ENCODE measurements at places on chromosomes 4 and X. TPM values are rescaled to one million over a fixed set of nuclear protein-coding genes. Genes with fewer than 3 reads are reported as not detected.

Gene CXCL5
- total RNA-seq: 17.5 TPM

Gene REPS2
- total RNA-seq: 2.8 TPM

Gene YIPF7
- not detected for total RNA-seq

GRCh38 chrX:71106427-71106826 is at the start of gene CXorf65:
TSS of gene CXorf65 (minus strand) at chrX:71106740. CDS start at chrX:71106556, 184 bp downstream.
- DNase-seq: no peak

DNA sequence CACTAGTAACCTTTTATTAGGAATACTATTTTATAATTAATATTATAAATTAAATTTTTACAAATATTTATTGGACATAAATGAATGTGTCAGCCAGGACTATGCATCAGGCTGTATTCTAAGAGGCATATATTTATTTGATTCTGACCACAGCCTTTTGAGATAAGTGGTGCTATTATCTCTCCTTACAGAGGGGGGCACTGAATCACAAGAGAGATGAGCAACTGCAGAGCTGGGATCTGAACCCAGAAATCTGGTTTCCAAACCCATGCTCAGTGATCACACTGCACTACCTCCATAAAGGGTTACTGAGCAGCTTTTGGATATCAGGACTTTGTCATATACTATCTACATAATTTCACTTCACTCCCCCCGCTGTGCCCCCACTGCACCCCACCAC is 322.0 kb downstream of the TMA16 start:
- DNase-seq: no peak

DNA sequence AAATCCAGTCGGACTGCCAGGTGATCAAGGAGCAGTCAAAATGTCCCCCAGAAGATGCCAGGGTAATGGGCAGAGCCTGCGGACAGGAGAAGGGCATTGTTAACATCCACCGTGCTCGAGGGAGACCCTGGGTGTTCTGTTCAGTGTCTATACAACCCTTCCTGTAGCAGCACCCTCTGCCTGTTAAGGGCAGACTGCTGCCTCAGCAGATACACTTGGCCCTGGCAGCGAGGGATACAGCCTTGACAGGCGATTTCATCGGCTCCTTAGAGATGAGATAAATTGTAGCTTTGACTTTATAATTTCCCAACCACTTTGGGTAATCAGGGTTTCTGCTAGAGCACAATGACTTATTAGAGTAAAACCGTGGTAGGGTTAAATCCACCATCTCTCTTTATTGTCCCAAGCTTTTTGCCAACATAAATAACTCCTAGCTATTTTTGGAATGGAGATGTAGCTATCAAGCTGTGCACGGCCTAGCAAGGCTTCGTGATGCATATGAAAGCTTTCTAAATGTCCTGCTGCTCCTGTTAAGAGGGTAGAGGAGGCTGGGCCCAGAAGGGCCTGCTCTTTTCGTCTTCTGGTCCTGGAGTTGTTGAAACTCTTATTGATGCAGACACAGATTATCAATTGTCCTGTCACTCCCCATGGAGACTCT is 195.9 kb downstream of the CPEB2 start:
- DNase-seq: no peak

- DNase-seq: no peak
Observed at GRCh38 chr4:87209696-87210095, 10.7 kb downstream of the KLHL8 start.

GRCh38 chrX:20053537-20053936 is 62.7 kb upstream of the BCLAF3 start:
- no peak for DNase-seq

DNA sequence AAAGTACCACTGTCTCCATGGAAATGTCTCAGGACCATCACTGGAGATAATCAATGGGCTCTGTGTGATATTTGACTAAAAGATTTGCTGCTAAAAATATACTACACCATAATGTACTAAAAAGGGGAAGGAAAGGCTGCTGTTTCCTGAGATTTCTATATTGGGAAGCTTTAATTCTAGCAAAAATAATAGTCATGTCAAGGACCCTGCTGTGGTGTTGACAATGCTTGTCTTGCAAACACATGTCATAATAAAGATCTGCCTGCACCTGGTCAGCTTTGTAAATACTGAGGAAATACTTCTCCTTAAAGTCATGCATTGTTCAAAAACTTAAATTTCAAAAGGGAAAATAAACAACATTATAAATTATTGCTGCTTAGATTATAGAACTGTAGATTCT is 417.9 kb downstream of the GPM6A start:
- no peak for DNase-seq

DNA sequence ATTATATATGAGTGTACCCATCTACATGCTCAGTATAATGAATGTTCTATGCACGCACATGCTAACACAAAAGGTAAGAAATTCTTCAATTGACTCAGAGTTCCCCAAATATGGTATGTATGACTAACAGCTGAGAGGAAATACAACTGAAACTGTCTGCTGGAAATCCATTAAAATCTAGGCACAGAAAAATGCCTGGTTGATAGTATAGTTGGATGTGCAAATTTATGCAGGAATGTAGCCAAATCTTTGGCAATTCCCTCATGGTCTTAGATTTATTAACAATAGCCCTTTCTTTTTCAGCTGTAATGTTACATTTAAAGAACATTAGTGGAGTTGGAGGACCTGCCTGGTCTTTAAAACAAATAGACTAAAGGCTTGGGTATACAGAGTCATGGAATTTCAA is 5.5 kb downstream of the CAMK2D start:
- peak; percentile 47 for DNase-seq

GRCh38 chrX:143270317-143270716 is 244.6 kb downstream of the SPANXN4 start:
- no peak for DNase-seq

GRCh38 chr4:123446865-123447474 is 50.4 kb downstream of the SPRY1 start:
- DNase-seq: no peak

Gene FMR1NB
- total RNA-seq: not detected

- no peak for DNase-seq
Observed at GRCh38 chrX:71052721-71053120, 15.4 kb downstream of the SNX12 start.

- peak; percentile 42 for DNase-seq
Observed at GRCh38 chr4:54439831-54440243, 210.7 kb downstream of the PDGFRA start.

DNA sequence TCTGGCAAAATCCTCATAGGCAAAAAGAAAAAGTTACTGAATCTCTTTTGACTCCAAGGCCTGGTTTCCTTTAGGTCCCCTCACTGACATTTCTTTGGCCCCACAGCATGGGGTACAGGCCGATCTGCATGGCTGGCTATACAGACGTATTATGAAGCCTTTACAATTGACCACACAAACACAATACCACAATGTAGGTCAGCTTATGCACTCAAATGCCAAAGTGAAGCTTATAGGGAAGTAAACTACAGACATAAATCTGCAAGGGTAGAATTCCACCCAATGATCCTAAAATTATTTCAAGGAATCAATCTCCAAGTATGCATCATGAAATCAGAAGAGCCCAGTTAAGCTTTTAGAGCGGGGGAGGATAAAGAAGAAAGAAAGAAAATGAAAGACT is 20.7 kb downstream of the STX18 start:
- DNase-seq: no peak

DNA sequence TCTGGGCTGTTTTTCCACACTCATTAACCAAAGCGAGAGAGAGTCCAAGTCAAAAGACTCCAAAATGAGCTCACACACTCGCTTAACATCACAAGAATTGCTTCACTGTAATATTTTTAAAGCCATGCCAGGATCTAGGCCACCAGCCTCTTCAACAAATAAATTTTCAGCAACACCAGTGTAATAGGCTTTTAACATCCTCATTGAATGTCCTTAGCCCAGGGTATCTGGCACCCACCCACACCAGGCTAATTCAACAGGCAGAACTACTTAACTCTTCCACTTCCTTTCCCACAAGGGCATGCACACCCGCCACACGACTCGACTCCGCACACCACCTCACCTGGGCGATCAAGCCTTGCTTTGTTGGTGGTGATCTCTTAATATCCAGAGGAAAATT is 34.2 kb downstream of the FAT1 start:
- DNase-seq: no peak

DNA sequence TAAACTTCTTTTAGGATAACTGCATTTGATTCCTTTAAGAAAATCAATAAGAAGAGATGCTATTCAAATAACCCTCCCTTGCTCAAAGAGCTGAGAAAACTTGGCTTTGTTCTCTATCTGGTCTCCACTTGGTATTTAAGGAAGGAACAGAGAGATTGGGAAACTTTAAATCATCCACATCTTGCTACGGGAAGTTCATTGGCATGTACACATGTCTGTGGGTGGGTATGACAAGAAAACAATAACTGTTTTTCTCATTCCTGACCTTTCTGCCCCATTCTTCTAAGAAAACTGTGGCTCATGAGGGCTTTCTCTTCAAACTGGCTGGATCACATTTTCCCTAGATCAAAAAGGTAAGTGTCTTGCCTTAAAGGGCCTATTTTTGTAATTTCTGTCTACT is 6.0 kb downstream of the SEL1L3 start:
- DNase-seq: no peak

DNA sequence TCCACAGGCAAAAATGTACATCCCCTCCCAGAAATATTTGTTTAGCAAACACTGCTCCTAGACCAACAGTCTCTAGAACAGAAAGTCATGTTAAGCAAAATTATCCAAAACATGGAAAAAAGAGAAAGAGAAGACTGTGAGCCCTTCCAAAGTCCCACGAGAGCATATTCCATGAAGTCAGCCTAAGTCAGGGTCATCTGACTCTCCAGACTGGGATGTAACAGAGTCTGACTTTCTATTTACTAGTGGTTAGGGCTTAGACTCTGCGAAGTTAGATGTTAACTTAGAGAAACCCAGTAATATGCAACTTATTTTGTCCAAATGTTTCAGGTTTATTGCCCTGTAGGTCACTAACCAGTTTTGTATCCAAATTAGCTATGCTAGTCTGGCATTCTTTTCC is 102.3 kb downstream of the MID1 start:
- DNase-seq: no peak

DNA sequence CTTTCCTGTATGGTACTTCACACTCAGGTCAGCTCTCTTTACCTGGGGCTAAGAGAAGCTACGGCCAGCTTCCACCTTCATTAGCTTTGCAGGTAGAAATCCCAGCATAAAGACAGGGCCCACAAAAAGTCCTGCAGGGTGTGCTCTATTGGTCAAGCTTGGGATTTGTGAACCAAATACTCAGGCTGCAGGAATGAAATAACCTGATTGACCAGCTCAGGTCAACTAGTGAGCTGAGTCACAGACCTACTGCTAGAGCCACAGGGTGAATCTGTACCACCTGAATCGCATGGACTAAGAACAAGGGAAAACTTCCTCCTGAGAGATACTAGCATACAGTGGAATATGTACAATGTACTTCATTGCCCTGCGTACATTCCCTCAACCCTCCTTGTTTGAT is 172.2 kb downstream of the HHIP start:
- no peak for DNase-seq

DNA sequence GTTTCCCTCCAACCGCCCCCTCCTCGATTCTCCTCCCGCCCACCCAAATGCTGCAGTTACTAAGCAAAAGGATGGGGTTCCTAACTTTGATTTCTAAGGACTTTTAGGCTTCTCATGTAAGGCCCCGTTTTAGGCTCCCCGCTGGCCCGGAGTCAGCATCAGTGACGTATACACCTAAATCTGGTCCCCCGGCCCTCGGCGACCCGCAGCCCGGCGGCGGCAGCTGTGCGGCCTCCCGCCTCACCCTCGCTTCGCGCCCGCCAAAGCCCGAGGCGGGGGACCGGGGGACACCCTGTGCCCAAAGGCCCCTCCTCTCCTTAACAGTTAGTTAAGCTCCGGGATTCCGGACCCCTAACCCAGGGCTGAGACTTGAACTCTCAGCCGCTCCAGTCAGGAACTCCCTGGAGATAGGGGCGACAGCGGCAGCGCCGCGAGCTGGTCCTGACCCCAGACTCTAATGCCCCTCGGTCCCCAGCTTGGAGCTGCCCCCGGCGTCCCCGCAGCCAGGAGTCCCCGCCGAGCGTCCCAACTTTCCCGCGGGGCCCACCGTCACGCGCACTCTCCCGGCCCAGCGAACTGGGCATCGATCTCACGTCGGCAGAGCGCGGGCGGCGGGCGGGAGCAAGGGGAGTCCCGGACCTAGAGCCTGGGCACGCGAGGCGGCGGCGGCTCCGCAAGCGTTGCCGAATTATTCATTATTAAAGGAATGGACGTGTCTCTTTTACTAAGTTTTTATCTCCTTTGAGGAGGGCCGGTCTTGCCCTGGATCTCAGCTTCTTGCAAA is 1.5 kb upstream of the NR3C2 start:
- DNase-seq: no peak

- no peak for DNase-seq
Observed at GRCh38 chr4:32429151-32429550, 1709.0 kb downstream of the PCDH7 start.

GRCh38 chr4:163274861-163275260 is 57.5 kb downstream of the NPY1R start:
- no peak for DNase-seq

DNA sequence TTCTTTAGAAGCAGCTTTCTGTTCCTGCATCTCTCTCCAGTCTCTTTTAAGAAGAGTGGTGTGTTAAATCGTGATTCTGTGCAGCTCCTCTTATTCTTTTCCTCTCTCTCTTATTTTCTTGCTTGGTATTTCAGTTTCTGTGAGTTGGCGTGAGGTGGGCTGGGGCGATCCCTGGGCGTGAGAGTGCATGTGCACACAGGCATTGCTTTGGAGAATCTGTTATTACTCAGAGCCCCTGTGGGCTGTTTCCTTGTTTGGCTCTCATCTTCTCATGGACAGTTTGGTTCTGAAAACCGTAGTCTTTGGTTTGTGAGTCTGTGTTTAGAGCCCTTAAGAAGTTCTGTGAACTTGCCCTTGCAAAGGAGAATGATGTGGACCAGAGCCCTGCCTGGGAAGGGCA is 97.2 kb upstream of the CLNK start:
- DNase-seq: no peak

- DNase-seq: no peak
Observed at GRCh38 chrX:86579777-86580176, 431.5 kb downstream of the DACH2 start.

GRCh38 chr4:69591364-69591763 is 48.1 kb downstream of the UGT2A2 start:
- DNase-seq: no peak

Gene ELK1
- total RNA-seq: 20.0 TPM

DNA sequence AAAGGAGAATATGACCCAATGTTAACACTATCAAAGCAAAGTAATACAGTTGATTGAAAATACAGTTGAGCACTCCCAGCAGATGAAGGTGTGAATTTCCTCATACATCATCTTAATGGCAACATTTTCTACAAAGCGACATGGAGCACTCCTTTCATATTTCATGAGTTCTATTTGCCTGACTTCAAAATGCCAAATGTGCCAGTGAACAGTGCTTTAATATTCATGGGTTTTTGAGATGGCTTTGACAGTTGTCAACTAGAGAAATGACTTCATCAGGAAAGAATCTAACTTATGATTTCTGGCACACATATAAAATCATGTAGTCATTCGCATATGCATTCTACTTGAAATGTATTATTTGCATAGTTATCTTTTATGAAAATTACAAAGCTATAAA is 222.4 kb downstream of the GALNTL6 start:
- DNase-seq: no peak

- DNase-seq: no peak
Observed at GRCh38 chr4:44093390-44093789, 355.2 kb downstream of the KCTD8 start.

Gene PGM2
- 32.1 TPM for total RNA-seq

- DNase-seq: no peak
Observed at GRCh38 chr4:97627750-97628149, 515.5 kb downstream of the STPG2 start.
